ENCODE measurements at places on chromosomes 3 and 15. TPM values are rescaled to one million over a fixed set of nuclear protein-coding genes. Genes with fewer than 3 reads are reported as not detected.
A peak's percentile ranks its signal among the peaks of the same experiment; 100 is the strongest.

- DNase-seq, result peak; percentile 22
- H3K36me3 ChIP-seq, result no peaks in the 10 kb centered on the region
- no peaks in the 10 kb centered on the region for H3K4me1 ChIP-seq
- H3K27me3 ChIP-seq, result no peaks in the 10 kb centered on the region
- H3K4me3 ChIP-seq, result no peak overlapping the region
- no peak overlapping the region for H3K27ac ChIP-seq
Measured at GRCh38 chr3:55571913-55572312, 84.8 kb upstream of the WNT5A start.

DNA sequence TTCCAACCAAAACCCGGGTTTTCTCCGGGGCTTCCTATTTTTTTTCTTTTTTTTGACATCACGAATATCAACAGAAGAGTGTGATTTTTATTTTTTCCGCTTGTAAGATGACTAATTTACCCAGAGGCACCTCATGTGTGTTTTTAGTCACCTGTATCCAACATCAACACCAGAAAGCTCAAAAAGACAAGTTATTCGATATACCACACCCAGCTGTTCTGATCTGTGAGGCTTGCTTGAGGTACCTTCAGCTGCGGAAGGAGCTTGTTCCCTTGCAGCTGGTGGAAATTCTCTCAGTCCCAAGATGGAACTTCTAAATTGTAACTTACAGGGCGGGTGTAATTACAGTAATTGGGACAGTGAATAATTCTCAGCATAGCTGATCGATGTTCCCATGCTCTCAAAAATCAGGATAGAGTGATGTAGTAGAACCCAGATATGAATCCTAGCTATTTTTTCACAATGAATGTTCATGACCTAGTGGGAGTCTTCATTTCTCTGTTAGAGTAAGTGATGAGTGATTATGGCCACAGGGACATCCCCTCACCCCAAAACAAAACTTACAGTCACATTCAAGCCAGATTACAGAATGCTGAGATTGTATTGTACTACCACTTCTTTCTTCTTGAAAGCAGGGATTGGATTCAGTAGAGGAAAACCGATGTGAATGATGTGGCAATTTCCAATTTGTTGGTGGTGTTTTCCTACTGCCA, 232.1 kb downstream of the AGBL1 start:
- no peaks in the 10 kb centered on the region for H3K4me1 ChIP-seq
- no peak overlapping the region for H3K27ac ChIP-seq
- DNase-seq, result no peak
- H3K27me3 ChIP-seq, result no peaks in the 10 kb centered on the region
- no peak overlapping the region for H3K4me3 ChIP-seq
- no peaks in the 10 kb centered on the region for H3K36me3 ChIP-seq

GRCh38 chr3:36484386-36484785, 104.1 kb downstream of the STAC start:
- H3K4me3 ChIP-seq, result no peak overlapping the region
- no peaks in the 10 kb centered on the region for H3K36me3 ChIP-seq
- no peaks in the 10 kb centered on the region for H3K4me1 ChIP-seq
- no peaks in the 10 kb centered on the region for H3K27me3 ChIP-seq
- no peak for DNase-seq

GRCh38 chr3:187015903-187016638, 85.7 kb downstream of the ST6GAL1 start:
- H3K4me1 ChIP-seq, result peaks cover 7% of the 10 kb centered on the region
- H3K36me3 ChIP-seq, result no peaks in the 10 kb centered on the region
- no peaks in the 10 kb centered on the region for H3K27me3 ChIP-seq
- no peak for DNase-seq
- no peak overlapping the region for H3K4me3 ChIP-seq

GRCh38 chr3:155323063-155323666, 29.7 kb upstream of the STRIT1 start:
- DNase-seq, result no peak
- H3K27ac ChIP-seq, result no peak overlapping the region
- H3K27me3 ChIP-seq, result no peaks in the 10 kb centered on the region
- no peak overlapping the region for H3K4me3 ChIP-seq
- no peaks in the 10 kb centered on the region for H3K36me3 ChIP-seq

- DNase-seq, result no peak
- H3K36me3 ChIP-seq, result no peaks in the 10 kb centered on the region
- no peaks in the 10 kb centered on the region for H3K27me3 ChIP-seq
- H3K4me1 ChIP-seq, result no peaks in the 10 kb centered on the region
- no peak overlapping the region for H3K4me3 ChIP-seq
- H3K27ac ChIP-seq, result no peak overlapping the region
Measured at GRCh38 chr15:80328496-80328895, 75.7 kb upstream of the ARNT2 start.

DNA sequence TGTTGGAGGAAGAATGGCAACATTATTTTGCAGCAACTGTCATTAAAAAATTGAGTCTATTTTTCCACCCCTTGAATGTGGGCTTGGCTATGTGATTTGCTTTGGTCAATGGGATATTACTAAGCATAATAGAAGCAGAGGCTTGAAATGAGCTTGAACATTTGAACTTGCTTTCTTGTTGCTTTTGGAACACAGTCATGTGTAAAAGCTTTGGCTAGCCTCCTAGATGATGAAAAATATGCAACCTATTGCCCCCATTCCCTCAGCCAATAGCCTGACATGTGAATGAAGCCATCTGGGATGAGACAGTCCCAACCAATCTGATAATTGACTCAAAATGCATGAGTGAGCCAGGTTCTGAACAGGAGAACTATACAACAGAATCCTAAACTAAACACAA, 78.4 kb downstream of the PLSCR2 start:
- H3K4me3 ChIP-seq, result no peak overlapping the region
- no peak overlapping the region for H3K27ac ChIP-seq
- no peaks in the 10 kb centered on the region for H3K27me3 ChIP-seq
- no peak for DNase-seq
- no peaks in the 10 kb centered on the region for H3K36me3 ChIP-seq

Gene STXBP5L
- 0.01 TPM for polyA plus RNA-seq

Gene TERC
- not detected for polyA plus RNA-seq
